Adrenal gland (tissue), 19 donors: ENCODE measurements at places on chromosomes 16 and 17. TPM values are rescaled to one million over a fixed set of nuclear protein-coding genes. Genes with fewer than 3 reads are reported as not detected.

Gene PHLPP2
- 6.4 TPM for total RNA-seq

DNA sequence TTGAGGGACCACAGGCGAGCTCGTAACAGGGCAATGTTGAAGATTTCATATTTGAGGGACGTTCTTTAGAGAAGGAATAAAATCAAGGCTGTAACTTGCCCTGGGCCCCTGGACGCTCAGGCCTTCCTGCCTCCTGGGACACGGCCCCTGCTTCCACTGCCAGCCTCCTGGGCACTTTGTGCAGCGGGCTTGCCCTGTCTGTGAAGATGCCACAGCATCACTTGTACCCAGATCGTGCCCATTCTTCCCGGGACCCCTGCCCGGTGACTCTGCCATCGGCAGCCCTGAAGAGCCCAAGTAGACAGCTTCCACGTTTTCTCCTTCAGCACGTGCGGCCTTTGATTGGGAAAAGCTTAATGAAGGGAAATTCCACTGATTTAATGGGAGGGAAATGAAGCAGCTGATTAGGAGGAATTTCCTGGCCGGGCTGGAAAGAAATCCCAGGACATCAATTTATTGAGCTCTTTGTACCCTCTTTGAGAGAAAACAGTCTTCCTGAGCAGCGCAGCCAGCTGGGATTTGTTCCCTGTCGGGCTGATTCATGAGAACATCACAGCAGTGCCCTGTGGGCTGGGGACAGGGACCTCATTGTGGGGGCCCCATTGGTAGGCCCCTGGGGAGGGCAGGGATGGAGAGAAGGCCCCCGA, 71.5 kb downstream of the CRISPLD2 start:
- DNase-seq = no peak

Gene PPP1R27
- not detected for total RNA-seq

Gene KRTAP1-5
- not detected for total RNA-seq

Gene AGRP
- 13.4 TPM for total RNA-seq

- DNase-seq = no peak
Measured at GRCh38 chr16:20441191-20441590, 10.1 kb upstream of the ACSM2A start.

DNA sequence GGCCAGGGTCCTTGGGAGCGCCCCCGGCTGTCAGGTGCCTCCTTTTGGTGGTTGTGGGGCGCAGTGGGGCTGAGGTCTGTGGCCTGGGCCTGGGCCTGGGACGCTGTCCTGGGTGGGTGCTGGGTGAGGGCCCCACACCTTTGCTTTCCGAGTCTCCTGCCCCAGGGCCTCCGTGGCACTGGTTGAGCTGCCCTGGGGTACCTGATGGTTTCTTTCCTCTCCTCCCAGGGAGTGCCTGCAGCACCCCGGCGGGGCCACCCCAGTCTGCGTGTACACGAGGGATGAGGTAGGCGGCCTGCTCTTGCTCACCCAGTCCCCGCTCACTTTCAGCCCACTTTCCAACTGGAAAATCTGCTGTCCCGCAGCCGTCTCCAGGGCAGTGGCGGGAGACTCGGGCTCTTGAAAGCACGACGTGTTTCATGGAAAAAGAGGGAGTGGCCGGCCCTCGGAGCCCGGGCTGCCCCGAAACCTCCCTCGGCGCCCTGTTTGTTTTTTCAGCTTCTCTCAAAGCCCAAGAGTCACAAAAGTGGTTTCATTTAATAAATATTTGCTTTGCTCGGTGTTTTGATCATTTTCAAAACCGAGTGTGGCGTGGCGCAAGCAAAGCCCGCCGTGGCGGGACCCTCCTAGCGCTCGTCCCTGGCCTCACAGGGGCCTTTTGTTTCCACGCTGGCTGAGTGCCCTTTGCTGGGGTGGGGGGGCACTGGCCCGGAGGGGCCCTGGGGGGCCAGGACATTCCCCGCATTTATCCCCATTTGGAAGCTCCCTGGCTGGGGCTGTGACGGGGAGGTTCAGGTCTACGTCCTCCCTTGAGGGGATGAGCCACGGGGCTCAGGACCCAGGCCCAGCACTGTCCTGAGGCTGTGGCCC, 17.4 kb downstream of the ASPSCR1 start:
- DNase-seq = no peak

- DNase-seq = peak; percentile 22
Measured at GRCh38 chr17:46179375-46179999, 13.7 kb downstream of the KANSL1 start.

DNA sequence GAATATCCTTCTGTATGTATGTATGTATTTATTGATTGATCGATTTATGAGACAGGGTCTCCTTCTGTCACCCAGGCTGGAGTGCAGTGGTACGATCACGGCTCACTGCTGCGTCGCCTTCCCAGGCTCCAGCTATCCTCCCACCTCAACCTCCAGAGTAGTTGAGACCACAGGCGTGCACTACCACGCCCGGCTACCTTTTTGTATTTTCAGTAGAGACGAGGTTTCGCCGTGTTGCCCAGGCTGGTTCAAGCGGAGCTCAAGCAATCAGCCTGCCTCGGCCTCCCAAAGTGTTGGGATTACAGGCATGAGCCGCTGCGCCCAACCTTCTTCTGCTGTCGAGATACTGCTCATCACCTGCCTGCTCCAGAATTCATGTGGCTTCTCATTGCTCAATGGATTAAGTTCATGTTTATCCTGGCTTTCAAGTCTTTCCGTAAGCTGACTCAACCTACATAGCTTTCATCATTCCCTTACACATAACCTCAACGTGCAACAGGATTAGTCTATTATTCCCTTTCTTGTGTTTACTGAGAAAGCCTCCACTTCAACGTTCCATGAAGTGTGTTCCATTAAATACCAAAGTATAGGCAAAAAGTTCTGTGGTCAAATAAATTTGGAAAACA, 13.6 kb downstream of the TAC4 start:
- DNase-seq = no peak

Gene ITGAD
- total RNA-seq = 0.35 TPM

Gene METTL2A
- 18.9 TPM for total RNA-seq

DNA sequence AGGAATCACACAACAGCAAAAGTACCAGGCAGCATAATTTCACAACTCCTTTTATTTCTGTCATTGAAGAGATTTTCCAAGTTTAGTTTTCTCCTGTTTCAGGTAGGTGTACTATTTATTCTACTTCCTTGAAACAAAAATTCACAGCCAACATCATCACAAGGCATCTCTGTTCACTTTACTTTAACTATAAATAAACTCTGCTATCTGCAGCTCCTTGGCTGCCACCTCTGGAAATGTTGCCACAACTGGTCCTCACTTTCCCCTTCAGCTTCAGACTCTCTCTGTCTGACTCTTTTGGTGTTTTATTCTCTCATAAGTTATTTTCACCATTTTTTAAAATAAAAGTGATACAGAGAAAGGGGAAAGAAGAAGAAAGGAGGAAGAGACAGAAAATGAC, 27.9 kb upstream of the KIF2B start:
- DNase-seq = no peak

Gene TP53TG3
- total RNA-seq = not detected

DNA sequence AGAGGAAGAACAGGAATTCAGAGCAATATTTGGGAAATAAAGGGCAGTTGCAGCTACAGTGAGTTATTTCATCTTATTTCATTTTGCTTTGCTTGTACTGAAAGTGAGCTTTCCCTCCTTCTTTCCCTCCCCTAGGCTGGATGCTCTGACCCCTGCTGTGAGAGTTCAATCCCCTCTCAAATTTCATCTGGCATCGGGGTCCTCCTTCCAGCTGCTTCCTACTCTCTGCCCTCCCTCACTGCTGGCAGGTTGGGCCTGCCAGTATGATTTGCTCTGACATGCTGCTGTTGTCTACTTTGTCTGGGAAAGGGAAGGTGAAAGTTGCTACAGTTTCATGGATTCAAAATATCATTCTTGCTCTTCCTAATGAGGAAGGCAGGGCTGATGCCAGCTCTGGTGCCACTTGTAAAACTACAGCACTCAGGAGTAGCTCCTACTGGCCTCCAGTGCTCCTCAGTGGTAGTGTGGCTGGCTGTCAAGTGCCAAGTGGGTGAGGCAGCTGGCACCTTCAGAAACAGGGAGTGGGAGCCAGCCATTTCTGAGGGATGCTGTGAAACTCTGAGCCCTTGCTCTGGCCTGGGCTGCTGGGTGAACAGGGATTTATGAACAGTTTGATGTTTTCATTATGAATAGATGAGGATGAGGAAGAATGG, 408.6 kb downstream of the HAPSTR1 start:
- DNase-seq = no peak

- no peak for DNase-seq
Measured at GRCh38 chr17:77786740-77787505, 171.6 kb upstream of the TNRC6C start.

GRCh38 chr16:73036074-73036826, 11.7 kb downstream of the ZFHX3 start:
- DNase-seq = no peak

DNA sequence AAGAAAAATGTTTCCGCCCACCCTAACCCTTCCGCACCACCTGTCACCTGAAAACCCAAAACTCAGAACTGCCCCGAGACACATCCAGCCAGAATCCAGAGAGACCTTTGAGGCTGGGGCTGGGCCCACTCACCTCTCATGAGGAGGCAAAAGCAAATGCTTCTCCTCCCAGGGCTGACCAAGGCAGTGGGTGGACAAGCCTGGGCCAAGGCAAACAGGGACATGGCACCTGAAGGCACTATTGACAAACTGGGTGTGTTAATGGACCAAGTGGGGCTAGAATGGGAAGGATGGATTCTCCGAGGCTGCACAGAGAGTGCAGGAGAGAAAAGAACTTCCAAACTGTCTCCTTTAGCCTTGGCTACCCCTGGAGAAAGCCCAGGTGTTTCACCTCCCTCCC, 54.4 kb downstream of the SOX9 start:
- DNase-seq = no peak

Gene DHRS7C
- not detected for total RNA-seq

DNA sequence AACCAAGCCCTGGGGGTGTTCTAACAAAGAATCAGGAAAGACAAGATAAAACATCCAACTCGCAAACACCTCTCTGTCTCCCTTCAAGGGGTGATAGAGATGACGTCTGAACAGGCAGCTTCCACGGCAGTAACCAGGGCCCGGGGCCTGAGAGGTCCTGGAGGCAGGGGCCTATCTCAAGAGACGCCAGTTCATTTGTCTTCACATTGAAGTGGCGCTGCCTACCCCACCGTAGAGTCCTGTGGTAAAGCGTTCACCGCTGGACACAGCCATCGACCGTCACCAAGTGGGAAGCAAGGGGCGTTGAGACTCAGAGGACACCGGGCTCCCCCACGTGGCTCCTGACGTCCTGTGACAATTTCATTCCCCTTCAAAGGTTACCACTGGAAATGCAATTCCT, 21.4 kb downstream of the UTS2R start:
- DNase-seq = no peak

DNA sequence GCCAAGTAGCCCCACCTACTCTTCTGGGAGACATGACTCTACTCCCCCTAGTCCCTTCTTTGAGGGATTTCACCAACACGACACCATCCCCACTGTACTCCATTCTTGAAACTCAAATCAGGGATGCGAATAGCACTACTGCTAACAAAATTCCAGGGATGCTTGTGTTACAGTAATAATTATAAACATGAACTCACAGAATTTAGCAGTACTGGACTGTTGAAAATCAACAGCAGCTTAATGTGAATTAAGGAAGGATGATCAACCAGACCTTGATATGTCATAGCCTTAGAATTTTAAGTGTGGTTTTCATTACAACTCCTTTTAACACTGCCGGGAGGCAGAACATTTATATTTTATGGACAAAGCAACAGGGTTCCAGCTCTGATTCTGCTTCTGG, 37.9 kb downstream of the AMFR start:
- no peak for DNase-seq

Gene GCGR
- total RNA-seq = 2.9 TPM

Gene SLC39A11
- 91.4 TPM for total RNA-seq

DNA sequence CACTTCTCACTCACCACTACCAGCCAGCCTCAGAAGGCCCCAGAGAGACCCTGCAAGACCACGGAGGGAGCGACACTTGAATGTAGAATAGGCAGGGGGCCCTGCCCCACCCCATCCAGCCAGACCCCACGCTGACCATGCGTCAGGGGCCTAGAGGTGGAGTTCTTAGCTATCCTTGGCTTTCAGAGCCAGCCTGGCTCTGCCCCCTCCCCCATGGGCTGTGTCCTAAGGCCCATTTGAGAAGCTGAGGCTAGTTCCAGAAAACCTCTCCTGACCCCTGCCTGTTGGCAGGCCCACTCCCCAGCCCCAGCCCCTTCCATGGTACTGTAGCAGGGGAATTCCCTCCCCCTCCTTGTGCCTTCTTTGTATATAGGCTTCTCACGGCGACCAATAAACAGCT, 5.1 kb upstream of the PDK2 start:
- DNase-seq = no peak

- no peak for DNase-seq
Measured at GRCh38 chr16:87209808-87210512, 107.2 kb downstream of the C16orf95 start.

DNA sequence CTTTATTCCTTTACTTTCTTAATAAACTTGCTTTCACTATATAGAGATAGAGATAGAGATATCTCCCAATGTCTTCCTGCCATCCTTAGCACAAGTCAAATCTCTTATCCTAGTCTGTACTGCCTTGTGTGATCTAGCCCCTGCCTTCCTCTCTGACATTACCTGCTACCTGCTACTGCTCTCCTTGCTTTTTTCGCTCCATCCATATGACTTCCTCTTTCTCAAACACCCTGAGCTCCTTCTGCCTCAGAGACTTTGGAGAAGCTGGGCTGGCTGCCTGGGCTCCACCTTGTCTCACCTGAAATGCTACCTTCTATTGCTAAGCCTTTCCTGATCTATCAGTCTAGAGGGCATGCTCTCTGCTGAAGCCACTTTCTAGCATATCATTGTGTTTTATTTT, 24.7 kb upstream of the WSB1 start:
- no peak for DNase-seq

DNA sequence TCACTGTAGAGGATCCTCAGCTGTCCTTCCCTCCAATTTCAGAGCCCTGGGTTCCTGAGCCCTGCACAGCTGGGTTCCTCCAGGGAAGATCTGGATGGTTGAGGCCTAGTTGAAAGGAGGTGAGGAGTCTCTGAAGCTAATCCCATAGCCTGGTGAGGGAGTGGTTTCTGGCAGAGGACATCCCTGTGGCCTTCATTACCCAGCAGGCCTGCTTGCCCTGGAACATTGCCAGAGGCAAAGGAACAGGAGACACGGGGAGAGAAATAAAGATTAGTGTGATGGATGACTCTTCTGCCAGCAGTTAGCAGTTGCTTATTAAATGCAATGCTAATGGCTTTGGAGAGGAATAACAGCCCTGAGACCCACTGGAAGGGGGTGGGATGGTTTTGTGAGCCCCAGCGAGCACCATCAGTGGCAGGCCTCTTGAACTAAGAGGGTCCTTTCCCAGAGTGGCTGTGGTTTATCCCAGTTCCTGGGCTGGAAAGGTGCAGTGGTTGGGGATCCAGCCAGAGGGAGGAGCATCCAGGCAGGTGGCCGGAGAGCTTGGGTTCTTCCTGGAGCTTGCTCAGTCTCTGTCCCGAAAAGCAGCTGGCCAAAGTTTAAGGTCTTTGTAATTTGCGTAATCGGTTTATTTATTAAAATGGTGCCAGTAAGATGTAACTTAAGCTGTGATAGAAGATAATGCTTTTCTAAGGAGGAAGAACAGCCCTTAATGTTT, 209.7 kb downstream of the CCDC182 start:
- DNase-seq = peak; percentile 86
